ENCODE measurements at places on chromosomes 16 and 17. TPM values are rescaled to one million over a fixed set of nuclear protein-coding genes. Genes with fewer than 3 reads are reported as not detected.

- no peak for DNase-seq
These were observed 150.8 kb downstream of the C16orf78 start for GRCh38 chr16:49524216-49524946.

The OTOP2 gene
- not detected for total RNA-seq

DNA sequence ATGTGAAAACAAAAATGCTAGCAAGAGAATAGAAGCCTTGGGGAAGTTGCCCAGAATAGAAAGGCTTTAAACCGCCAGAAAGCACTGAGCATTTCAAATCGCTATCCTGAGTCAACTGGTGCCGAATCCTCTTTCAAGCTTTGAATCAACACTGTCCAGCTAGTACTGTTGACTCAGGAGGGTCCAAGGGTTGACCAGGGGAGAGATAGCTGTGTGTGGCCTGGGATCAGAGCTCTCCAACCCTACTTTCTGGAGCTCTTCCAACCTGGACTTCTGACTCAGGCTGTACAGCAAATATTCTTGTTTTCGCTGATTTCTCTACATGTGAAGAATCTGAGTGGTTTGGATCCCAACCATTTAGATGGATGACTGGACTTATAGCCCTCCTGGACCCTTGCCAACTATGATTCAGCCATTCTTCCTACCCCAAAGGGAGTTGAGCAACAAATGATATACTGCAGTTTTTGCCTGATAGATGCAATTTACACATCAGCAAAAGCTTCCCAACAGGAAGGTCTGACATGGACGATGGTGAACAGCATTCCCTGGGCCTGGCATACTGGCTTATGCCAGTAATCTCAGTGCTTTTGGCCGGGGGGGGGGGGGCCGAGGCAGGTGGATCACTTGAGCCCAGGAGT is 154.0 kb upstream of the SDK2 start:
- peak; percentile 97 for DNase-seq

The CD300LB gene
- not detected for total RNA-seq

GRCh38 chr17:6427279-6427781 is 7.6 kb downstream of the AIPL1 start:
- DNase-seq = peak; percentile 48

The GNG13 gene
- not detected for total RNA-seq

The NOG gene
- total RNA-seq = 30.6 TPM

DNA sequence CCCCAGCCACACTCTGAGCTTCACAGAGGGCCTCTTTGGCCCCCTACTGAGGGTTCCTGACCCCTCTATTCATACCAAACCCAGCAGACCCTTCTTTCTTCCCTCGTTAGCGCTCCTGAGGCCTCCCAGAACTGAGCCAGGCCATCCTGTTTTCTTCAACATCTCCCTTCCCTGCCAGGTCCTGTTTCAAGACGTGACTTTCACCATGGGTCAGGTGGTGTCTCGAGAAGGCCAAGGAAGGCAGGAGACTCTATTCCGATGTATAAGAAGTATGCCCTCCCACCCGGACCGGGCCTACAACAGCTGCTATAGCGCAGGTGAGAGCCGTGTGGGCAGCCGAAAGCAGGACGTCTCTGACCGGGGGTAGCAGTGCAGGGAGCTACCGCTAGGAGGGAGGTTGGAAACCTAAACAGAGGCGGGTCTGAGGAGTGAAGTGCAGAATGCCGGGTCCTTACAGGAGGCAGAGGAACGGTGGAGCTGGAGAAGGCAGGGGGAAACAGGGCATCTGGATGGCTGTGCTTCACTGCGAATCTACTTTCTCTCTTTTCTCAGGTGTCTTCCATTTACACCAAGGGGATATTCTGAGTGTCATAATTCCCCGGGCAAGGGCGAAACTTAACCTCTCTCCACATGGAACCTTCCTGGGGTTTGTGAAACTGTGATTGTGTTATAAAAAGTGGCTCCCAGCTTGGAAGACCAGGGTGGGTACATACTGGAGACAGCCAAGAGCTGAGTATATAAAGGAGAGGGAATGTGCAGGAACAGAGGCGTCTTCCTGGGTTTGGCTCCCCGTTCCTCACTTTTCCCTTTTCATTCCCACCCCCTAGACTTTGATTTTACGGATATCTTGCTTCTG is 1.3 kb upstream of the SENP3 start:
- DNase-seq = peak; percentile 56

- DNase-seq = no peak
These were observed 31.0 kb downstream of the RND2 start for GRCh38 chr17:43056051-43056450.

The NAGS gene
- total RNA-seq = 13.5 TPM

DNA sequence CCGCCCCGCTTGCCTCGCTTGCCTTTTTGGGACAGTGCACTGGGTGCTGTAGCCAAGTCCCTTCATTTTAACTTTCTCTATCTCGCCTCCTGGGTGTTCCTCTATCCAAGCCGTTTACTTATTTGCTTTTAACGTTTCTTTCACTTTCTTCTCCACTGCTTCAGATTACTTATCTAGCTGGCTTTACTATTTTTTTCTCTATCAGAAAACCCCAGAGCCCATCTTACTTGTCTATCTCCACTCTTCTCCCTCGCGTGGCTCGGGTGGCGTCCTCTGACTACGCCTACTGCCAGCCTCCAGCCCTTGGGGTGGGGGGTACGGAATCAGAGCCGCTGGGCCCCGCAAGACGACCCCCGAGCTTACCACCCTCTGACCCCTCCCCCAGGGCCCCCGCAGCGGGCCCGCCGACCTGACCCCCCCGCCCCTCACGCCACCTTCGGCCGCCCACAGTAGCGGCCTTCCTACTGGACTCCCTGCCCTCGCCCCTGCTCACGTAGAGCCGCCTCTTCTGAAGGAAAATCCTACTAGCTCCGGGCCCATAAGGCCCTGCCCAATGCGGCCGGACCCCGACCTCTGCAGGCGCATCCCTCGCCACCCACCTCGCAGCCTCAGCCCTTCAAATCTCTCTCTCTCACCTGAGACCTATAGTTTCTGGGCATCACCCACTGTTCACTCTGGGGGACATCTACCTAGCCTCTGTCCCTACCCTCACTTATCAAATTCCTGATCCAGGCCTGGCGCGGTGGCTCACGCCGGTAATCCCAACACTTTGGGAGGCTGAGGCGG is 1.0 kb upstream of the SLC12A4 start:
- DNase-seq = no peak

DNA sequence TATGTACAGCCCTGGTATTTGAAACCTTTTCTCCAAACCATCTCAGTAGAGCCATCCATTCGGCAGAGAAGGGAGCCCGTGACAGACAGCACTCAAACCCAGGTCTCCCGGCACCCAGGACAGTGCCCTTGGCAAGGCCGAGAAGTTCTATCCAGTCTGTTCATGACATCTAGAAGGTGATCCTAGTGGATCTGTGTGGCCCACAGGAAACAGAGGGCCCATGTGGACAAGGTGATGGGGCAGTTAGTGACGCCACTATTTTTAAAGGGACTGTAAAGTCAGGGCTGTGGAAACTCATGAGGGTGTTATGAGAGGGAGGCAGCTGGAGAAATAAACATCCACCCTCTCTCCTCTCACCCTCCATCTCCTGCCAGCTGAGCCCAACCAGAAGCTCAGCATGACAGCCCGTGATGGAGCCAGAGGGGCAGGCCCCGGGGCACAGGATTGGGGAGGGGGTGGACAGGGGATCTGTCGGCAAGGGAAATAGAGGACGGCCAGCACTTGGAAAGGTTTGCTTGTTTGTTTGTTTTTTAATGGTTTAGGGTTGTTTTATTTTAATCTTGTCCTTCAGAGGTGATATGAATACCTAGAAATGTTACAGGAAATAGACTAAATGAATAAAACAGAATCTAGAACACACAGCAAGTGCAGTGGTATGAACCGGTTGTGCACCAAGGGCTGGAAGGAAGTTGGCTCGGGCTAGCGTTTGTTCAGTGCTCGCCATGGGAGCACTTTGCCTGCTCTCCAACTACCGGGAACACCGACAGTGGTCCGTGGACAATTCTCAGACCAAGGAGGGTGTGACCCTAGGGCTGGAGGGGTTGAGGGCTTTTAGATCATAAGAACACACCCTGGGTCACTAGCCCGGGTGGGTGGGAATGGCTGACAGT is 17.1 kb downstream of the MYLK3 start:
- DNase-seq = no peak

GRCh38 chr17:6811510-6811909 is 20.0 kb downstream of the TEKT1 start:
- no peak for DNase-seq

DNA sequence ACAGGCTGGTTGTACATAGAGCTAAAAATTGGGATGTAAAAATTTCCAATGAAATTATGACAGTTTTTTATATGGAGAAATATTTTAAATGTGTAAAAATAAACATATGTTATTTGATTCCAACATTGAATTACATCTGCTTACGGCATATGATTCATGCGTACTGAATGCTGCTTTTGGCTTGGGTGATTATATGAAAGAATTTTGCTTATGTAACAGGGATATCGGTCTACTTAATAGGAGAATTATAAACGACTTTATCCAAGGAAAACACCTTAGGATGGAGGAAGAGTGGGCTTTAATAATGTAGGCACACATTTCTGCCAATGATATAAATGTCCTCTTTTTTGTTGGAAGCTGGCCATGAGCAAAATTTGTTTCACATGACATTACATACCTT is 197.3 kb upstream of the GOT2 start:
- DNase-seq = no peak

The ITGA2B gene
- total RNA-seq = 3.1 TPM

Measured in PC-3 (cell line).